ENCODE measurements at places on chromosomes 5 and 9.

DNA sequence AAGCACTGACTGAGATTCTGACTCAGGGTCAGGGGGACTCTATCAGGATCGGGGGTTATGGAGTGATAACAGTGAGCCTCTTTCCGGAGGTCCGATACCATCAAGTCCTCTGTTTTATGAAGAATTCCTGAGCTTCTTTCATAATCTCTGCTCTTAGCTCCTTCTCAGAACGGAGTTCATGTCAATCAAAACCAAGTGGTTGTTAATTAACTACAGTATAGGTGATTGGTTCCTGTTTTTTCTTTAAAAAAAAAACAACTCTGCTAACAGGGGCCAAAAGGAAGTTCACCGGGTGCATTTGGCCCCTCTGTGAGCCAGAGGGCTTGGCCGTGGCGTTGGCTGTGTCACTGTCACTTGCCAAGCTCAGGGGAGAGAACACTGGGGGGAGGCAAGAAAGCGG lies 4.0 kb downstream of the GFI1B start:
- no peak for DNase-seq

DNA sequence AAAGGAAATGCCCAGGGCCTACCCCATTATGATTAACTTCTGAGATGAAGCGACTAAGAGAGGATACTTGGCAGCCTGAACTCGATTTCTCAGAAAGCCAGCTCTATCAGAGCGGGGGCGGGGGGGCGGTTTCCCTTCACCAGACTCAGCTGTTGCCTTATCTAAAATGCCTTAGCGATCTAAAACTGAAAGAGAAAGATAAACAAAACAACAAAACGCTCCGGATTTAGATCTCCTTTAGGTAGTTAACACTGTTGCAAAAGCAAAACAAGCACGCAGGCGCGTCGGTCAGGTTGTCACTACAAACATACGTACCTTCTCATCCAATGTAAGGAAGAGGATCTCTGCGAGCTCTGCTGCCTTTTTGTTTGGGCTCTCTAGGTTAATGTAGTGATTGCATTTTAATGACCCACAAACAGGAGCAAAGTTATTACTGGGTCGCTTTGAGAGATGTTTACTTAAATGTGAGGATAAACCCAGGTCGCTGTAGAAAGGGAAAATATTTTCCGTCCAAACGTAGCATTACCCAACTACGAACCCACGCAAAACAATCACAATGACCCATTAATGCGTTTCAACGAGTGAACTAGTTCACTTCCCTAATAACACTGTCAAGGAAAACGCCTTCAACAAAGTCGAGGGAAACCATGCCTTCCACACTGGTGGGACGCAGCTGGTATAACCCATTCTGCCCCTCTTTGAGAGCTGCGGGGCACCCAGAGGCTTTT lies 982 bp downstream of the EPB41L4A start:
- DNase-seq = no peak

DNA sequence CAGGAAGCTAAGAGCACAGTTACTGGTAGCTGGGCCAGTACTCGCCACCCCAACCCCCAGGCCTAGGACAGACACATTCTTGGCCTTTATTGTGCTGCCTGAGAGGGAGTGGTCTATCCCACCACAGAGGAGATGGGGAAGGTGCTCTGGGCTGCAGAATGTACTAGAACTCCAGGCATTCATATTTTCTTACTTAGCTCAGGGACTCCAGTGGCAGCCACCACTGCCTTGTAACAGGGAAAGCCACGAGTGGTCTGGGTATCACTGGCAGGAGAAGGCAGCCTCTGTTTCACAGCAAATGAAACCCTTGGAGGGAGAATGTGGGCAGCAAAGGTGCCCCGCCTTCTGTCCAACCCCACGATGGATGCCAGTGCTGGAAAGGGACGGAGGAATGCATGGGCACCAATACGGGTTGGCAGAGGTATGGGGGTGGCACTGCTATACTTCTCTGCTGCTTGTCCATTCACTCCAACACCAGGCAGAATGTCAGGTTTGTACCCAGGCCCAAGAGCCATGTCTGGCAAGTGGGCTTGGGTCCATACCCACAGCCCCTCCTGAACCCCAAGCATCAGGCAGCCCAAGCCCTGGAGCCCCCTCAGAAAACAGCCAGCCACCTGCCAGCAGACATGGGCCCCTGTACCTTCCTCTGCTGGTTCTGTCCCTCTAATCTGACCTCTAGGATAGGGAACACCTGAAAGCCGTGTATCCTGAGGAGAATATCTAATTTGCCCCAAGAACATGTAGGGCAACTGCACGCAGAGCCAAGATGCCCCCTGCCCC lies 4.6 kb downstream of the SEPTIN8 start:
- no peak for DNase-seq

DNA sequence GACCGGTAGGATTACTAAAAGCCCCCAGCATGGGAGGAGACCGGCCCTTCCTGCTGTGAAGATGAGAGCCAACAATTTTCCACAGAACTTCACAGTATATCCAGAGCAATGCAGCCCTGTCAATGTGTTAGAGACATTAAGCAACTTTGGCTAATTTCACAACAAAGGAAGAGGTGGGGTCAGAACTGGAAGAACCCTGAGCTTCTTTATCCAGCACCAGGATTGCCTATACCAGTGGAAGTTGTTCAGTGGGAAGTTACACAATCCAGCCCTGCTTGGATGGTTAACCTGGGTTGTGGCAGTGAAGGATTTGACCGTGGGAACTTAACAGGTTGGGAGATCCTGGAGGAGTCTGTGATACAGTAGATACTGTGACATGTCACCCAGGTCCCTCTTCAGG lies 197.0 kb downstream of the FBN2 start:
- DNase-seq = no peak

- DNase-seq = peak; percentile 86
Measured at GRCh38 chr9:134055981-134056461, 11.8 kb downstream of the BRD3 start.

GRCh38 chr5:1334831-1335539 lies 9.9 kb downstream of the CLPTM1L start:
- DNase-seq = no peak

Measured in retinal pigment epithelial cell (primary cell).